Pancreas (tissue), 10 donors: ENCODE measurements at places on chromosomes 5 and 9. TPM values are rescaled to one million over a fixed set of nuclear protein-coding genes. Genes with fewer than 3 reads are reported as not detected.

PCDHB16 gene
- 0.98 TPM for total RNA-seq

PHYHD1 gene
- total RNA-seq, result 20.7 TPM

FCN1 gene
- total RNA-seq, result 6.2 TPM

SMIM33 gene
- not detected for total RNA-seq

LCN9 gene
- not detected for total RNA-seq

ADAMTSL2 gene
- total RNA-seq, result 2.2 TPM

ENHO gene
- 0.83 TPM for total RNA-seq

TAL2 gene
- not detected for total RNA-seq
